ENCODE measurements at places on chromosomes 1 and 21. TPM values are rescaled to one million over a fixed set of nuclear protein-coding genes. Genes with fewer than 3 reads are reported as not detected.
A peak's percentile ranks its signal among the peaks of the same experiment; 100 is the strongest.

The PGLYRP4 gene
- total RNA-seq: not detected

The MINDY1 gene
- total RNA-seq: 15.1 TPM

The CENPF gene
- total RNA-seq: 128 TPM

The C2CD2 gene
- 6.9 TPM for total RNA-seq

The MYOG gene
- not detected for total RNA-seq

The NPPB gene
- not detected for total RNA-seq

The FAM163A gene
- 0.10 TPM for total RNA-seq

The A3GALT2 gene
- not detected for total RNA-seq

The LCE2B gene
- not detected for total RNA-seq

The SH3D21 gene
- 2.7 TPM for total RNA-seq

The PAQR6 gene
- total RNA-seq: 3.7 TPM

DNA sequence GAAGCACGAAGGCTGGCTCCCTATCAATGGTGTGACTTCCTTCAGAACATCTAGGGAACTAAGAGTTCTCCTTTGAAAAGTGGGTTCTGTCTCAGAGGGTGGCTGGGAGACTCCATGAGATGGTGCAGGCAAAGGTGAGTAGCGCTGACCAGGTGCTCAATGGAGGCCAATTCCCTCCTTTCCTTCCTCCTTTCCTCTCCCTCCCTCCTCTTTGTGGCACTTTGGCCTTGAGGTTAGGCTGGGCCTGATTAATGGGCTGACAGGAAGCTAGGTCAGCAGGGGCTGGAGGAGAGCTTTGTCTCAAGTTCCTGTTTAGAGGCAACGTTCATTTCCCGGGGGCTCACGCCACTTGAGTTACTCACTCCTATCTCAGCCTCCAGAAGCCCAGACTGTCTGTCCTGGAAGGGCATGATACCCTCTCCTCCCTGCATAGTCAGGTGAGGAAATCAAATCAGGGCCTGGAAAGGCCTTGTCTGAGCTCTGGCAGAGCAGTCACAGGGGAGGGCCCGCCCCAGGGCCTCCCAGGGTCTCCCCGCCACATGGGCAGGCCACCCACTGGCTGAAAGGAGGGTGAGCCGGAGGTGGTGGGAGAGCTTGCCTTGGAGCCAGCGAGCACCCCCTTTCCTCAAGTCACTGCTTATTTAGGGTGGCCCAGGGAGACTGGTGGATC, 58.4 kb upstream of the SSBP3 start:
- H3K36me3 ChIP-seq: no peaks in the 10 kb centered on the region
- H3K27me3 ChIP-seq: no peaks in the 10 kb centered on the region
- no peak overlapping the region for H3K4me3 ChIP-seq

- H3K4me3 ChIP-seq: no peak overlapping the region
- no peaks in the 10 kb centered on the region for H3K36me3 ChIP-seq
- no peak overlapping the region for H3K27ac ChIP-seq
These were observed 56.1 kb downstream of the GADD45A start for GRCh38 chr1:67741121-67741520.

- peaks cover 7% of the 10 kb centered on the region for H3K36me3 ChIP-seq
- H3K27ac ChIP-seq: peak overlapping the region; percentile 99
- H3K4me1 ChIP-seq: peaks cover 84% of the 10 kb centered on the region
- H3K4me3 ChIP-seq: peak overlapping the region; percentile 52
These were observed 19.2 kb upstream of the RCAN3 start for GRCh38 chr1:24483441-24483840.

DNA sequence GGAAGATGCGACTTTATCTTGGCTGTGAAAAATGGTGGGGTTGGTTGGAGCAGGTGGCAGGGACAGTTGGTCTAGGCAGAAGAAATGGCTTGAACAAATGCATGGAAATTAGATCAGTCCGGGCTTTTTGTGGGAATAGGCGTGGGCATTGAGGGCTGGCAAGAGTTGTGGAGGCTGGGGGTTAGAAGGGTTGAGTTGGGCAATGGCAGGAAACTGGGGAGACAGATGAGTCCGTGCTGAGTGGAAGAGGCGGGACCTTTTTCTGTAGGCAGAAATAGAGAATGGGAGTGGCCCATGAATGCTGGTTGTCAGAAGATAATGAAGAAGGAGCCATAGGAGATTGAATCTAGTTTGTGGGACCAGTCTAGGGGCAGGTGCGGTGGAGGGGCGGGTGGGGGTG, 6.9 kb downstream of the PDPN start:
- H3K4me3 ChIP-seq: no peak overlapping the region
- peaks cover 38% of the 10 kb centered on the region for H3K27me3 ChIP-seq
- H3K36me3 ChIP-seq: no peaks in the 10 kb centered on the region
- H3K4me1 ChIP-seq: no peaks in the 10 kb centered on the region

DNA sequence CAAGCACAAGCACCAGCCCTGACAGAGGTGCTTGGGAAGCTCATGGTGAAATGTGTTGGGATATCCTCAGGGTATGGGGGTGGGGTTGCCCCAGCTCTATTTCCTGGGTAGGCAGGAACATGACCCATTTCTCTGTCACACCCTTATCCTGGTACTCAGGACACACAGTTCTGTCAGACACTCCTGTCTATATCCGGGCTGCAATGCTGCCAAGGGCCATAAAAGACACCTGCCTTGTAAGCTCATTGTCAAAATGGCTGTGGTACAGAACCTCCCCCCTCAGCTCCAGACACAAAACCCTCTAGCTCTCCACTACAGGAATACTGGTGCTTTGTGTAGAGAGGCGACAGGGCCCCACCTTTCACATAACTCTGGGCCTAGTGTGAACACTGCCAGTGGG, 636.7 kb downstream of the PLA2G4A start:
- H3K4me3 ChIP-seq: no peak overlapping the region
- H3K4me1 ChIP-seq: no peaks in the 10 kb centered on the region
- no peak overlapping the region for H3K27ac ChIP-seq
- DNase-seq: no peak

GRCh38 chr21:16117851-16118590, 388.2 kb downstream of the USP25 start:
- no peak overlapping the region for H3K4me3 ChIP-seq
- H3K36me3 ChIP-seq: no peaks in the 10 kb centered on the region
- H3K27me3 ChIP-seq: no peaks in the 10 kb centered on the region
- no peaks in the 10 kb centered on the region for H3K4me1 ChIP-seq
- H3K27ac ChIP-seq: no peak overlapping the region

- no peaks in the 10 kb centered on the region for H3K36me3 ChIP-seq
- H3K4me1 ChIP-seq: peaks cover 12% of the 10 kb centered on the region
These were observed 460 bp upstream of the ADORA1 start for GRCh38 chr1:203126866-203127665.

DNA sequence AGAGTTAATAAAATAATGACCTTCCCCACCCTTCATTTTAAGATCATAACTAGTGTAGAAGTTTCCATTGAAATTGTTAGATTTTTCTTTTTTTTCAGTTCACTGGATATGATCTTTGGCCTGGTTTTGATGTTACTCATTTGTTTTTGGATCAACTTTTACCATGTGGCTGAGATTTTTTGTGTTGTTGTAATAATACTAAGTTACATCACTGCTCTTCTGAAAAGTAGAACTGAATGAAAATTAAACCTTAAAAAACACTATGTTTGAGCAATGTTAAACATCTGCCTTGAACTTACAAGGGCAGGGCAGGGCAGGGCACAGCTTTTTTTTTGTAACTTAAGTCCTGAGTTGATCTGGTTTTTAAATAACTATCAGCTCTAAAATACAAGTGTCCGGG, 204.8 kb upstream of the ADAMTS5 start:
- H3K27me3 ChIP-seq: no peaks in the 10 kb centered on the region
- H3K4me3 ChIP-seq: no peak overlapping the region
- DNase-seq: no peak

GRCh38 chr1:175148068-175148467, 44.5 kb downstream of the KIAA0040 start:
- H3K36me3 ChIP-seq: no peaks in the 10 kb centered on the region
- DNase-seq: no peak
- peaks cover 20% of the 10 kb centered on the region for H3K27me3 ChIP-seq
- H3K27ac ChIP-seq: no peak overlapping the region

- peak overlapping the region; percentile 84 for H3K4me3 ChIP-seq
- no peaks in the 10 kb centered on the region for H3K27me3 ChIP-seq
- peaks cover 33% of the 10 kb centered on the region for H3K4me1 ChIP-seq
- no peak for DNase-seq
- H3K36me3 ChIP-seq: peaks cover 24% of the 10 kb centered on the region
These were observed 463 bp upstream of the PRRC2C start for GRCh38 chr1:171484760-171485374.

DNA sequence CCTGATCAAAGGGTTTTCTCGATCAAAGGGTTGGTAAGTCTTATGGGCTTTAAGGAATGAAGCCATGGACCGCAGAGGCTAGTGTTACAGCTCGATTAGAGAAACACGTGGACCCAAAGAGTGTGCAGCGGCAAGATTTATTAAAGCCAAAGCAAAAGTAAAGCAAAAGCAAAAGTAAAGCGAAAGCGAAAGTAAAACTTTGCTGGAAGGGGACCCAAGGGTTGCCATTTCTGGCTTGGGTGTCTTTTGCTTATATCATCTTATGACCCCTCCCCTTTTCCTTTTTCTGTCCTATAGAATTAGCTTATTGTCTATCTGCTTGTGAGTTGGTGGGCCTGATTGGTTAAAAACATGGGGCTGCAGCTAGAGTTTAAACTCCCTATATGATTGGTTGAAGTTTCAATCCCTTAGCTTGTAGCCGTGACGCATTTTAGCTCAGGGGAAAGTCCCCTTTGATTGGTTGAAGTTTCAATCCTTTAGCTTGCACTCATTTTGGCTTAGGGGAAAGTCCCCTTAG, 957.0 kb downstream of the AMY1C start:
- H3K4me1 ChIP-seq: no peaks in the 10 kb centered on the region
- H3K36me3 ChIP-seq: no peaks in the 10 kb centered on the region
- no peak for DNase-seq
- H3K27ac ChIP-seq: no peak overlapping the region
- no peaks in the 10 kb centered on the region for H3K27me3 ChIP-seq

GRCh38 chr1:18965206-18966173, 9.0 kb upstream of the IFFO2 start:
- peak overlapping the region; percentile 77 for H3K27ac ChIP-seq
- no peaks in the 10 kb centered on the region for H3K36me3 ChIP-seq
- peaks cover 12% of the 10 kb centered on the region for H3K4me1 ChIP-seq

- DNase-seq: no peak
- no peak overlapping the region for H3K4me3 ChIP-seq
- H3K36me3 ChIP-seq: no peaks in the 10 kb centered on the region
- no peak overlapping the region for H3K27ac ChIP-seq
- peaks cover 20% of the 10 kb centered on the region for H3K27me3 ChIP-seq
These were observed 407.2 kb downstream of the HLX start for GRCh38 chr1:221286399-221286798.

- no peaks in the 10 kb centered on the region for H3K36me3 ChIP-seq
- H3K4me1 ChIP-seq: no peaks in the 10 kb centered on the region
- no peak overlapping the region for H3K4me3 ChIP-seq
- no peak overlapping the region for H3K27ac ChIP-seq
- no peaks in the 10 kb centered on the region for H3K27me3 ChIP-seq
These were observed 61.8 kb upstream of the DISP3 start for GRCh38 chr1:11417162-11417561.

DNA sequence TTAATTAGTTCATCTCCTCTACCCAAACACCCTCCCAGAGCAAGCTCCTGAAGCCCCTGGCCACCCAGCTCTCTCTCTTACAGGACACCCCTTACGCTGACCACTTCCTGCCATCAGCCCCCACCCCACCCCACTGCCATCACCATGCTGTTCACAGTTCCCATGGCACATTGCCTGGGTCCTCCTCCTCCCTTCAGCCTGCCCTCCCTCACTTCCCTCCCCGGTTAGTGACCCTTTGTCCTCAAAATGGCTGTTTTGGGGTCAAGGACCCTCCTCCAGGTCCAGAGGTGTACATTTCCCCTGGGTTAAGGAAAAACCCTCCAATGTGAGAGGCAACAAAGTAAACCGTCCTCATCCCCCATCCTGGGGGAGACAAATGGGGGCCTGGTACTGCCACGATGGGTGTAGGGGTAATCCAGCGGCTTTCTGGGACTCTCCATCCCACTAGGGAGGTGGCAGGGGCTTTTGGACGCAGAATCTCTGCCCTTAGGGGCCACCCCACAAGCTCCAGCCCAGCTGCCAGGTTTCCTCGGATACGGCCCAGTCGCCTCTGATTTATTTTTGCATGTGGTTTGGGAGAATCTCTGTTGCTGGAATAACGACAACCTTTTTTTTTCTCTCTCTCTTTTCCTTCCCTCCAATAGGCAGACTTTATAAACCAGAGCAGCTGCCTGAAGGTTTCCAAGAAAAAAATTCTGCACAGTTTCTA, 8.5 kb downstream of the CAMK2N1 start:
- H3K36me3 ChIP-seq: no peaks in the 10 kb centered on the region
- H3K4me1 ChIP-seq: peaks cover 2% of the 10 kb centered on the region
- DNase-seq: no peak
- H3K4me3 ChIP-seq: no peak overlapping the region

DNA sequence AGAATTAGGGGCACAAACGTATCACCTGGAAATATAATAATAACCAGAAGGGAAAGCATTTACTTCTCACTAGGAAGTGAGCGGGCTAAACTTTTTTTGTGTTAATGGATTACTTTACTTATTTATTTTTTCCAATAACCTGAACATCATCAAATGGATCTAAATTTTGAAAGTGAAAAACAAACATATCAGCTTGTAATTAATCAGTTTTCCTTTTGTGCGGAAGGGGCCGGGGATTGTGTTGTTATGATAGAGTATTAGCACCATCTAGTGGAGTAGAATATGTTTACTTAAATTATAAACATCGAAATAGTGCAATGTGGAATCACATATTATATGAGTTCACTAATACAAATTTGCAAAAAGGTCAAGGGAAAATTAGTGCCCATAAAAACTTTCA, 9.0 kb downstream of the CFH start:
- H3K27me3 ChIP-seq: no peaks in the 10 kb centered on the region
- no peaks in the 10 kb centered on the region for H3K4me1 ChIP-seq
- H3K36me3 ChIP-seq: no peaks in the 10 kb centered on the region
- H3K27ac ChIP-seq: no peak overlapping the region
- DNase-seq: no peak

DNA sequence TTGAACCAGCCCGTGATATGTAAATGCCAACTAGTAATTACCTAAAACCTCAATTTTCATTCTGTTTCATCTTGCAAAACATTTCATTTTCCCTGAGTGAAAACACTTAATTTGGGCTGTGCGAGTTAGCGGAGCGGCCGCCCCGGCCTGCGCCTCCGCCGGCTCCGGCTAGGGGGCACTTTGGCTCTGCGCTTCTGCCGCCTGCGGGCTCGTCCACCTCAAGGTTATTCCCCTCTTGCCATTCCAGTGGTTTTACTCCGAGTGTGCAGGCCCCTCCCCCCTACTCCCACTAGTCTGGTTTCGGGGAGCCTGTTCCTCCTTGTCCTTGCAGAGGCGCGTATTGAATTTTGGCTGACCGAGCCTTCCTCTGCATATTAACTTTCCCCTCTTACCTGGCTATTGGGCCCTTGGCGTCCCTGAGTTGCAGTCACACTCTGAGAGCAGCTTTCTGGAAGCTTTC, 55.6 kb downstream of the PEX14 start:
- no peaks in the 10 kb centered on the region for H3K36me3 ChIP-seq
- H3K4me1 ChIP-seq: peaks cover 17% of the 10 kb centered on the region
- H3K4me3 ChIP-seq: no peak overlapping the region
- H3K27me3 ChIP-seq: no peaks in the 10 kb centered on the region
- DNase-seq: no peak
- no peak overlapping the region for H3K27ac ChIP-seq

Data from activated naive CD4-positive, alpha-beta T cell treated with anti-CD3 and anti-CD28 coated beads for 36 hours (primary cell).